ENCODE measurements at places on chromosomes 16 and 17.

- no peak for DNase-seq
Measured at GRCh38 chr16:8905795-8906591, 23.8 kb downstream of the LITAFD start.

GRCh38 chr16:30655815-30656347 is 2.4 kb upstream of the FBRS start:
- no peak for DNase-seq

DNA sequence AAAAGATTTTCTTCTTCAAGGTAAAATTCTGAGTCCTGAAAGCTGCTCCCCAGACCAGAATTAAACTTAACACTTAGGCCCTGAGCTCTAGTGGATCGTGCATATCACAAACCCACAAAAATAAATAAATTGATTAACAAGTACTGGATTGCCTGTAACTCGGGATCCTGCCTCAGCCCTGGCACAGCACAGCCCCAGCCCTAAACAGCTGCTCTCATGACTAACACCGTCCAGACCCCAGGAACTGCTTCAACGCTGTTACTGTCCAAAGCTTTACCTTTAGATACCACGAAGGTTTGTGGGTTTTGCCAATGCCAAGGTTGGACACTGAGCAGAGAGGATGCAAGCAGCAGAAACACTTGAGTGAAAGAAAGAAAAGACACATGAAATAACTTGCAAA is 172.5 kb downstream of the COPRS start:
- DNase-seq, result no peak

DNA sequence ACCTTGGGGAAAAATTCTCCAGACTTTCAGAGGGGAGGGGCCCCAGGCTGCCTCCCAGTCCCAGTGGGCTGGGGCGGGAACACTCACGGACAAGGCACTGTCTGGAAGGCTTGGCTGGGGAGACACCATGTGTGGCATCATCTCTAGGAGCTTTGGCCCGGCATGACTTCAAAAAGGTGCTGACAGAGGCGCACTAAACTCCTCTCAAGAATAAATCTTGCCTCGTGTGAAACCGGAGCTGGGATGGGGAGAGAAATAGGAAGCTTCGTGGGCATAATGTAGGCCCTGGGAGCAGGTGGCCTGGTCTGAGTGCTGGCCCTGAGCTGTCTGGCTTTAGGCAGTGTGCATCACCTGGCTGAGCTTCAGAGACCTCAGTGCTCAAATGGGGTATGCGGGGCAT is 5.7 kb downstream of the WSCD1 start:
- DNase-seq, result no peak

- no peak for DNase-seq
Measured at GRCh38 chr17:18361837-18362697, 1.3 kb downstream of the SHMT1 start.

Data from CD14-positive monocyte (primary cell).